AG09319 (cell line): ENCODE measurements at places on chromosomes 7 and 10.

DNA sequence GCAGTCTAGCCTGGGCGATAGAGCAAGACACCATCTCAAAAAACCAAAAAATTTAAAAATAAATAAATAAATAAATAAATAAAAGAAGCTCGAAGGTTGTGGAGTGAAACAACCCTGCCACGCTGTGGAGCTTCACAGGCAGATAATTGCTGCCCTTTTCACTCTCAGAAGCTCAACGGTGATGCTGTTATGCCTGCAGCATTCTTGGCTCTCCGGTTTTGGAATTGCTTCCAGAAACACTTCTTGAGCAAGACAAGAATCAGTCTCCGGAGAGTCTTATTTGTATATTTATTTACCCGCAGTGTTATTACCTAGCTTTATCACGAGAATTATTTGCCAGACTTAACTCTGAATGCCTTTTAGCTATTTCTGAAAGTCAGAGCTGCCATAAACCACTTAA is 40.5 kb upstream of the UBE2H start:
- DNase-seq, result peak; percentile 32

DNA sequence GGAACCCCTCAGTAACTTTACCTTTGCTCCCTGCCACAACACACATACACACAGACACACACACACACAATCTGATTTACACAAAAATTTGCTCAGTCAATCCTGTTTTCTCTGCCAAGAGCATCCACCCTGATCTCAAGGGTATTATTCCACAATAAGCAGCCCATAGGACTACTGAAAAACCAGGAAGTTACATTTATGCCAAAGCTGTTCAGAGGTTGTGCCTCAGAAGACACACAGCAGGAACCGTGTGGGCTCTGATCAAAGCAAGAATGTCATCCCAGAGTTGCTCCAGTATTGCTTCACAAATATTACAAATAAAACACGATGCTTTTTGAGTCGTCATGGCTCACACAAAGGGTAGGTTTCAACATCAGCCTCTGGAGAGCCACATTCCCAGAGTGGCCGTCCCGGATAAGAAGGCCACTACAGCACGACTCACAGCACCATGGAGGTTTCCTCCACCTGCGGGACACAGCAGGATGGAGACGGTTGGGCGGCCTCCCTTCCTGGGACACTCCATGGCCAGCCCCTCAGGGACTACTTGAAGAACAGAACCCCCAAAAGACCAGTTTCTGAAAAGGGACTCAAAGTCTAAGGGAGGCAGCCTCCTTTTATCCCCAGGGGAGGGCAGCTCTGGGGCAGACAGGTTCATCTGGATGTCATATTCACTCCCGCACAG is 1.6 kb downstream of the AIFM2 start:
- DNase-seq, result peak; percentile 68

GRCh38 chr10:6586501-6586900 is 6.4 kb upstream of the PRKCQ start:
- no peak for DNase-seq

DNA sequence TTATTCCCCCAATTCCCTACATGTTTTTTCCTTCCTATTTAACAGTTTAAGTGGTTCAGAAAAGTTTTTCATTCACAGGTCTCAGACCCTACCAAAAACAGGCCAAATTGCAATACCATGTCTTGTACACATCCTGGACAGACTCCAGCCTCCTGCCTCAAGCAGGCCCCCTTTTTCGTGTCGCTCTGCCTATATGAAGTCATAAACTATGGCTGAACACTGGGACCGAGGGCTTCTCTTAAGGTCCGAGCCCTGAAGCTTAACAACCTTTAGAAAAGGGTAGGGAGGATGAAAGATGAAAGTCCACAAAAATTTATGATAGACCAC is 1.4 kb downstream of the FBXW4 start:
- peak; percentile 14 for DNase-seq

- DNase-seq, result no peak
Observed at GRCh38 chr10:53430127-53430891, 657.7 kb upstream of the MBL2 start.

GRCh38 chr7:1242256-1242605 is 9.6 kb downstream of the UNCX start:
- no peak for DNase-seq

DNA sequence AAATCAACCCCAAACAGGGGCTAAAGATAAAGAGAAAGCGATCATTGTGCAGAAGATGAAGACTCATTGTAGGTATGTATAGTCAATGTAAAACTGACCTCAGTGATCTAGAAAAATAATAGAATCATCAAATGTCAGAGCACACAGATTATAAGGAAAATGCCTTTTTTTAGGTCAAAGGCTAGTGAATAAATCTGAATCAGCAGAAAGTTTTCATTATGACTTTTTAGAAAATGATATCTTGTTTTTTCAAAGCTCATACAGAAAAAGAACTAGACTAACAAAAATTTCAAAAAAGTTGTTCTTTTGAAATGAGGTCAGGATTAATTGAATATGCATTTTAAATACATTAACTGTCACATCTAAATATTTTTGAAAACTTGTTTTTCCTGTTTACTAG is 60.2 kb upstream of the STEAP4 start:
- DNase-seq, result no peak

GRCh38 chr7:151806204-151806603 is 70.7 kb downstream of the PRKAG2 start:
- no peak for DNase-seq

DNA sequence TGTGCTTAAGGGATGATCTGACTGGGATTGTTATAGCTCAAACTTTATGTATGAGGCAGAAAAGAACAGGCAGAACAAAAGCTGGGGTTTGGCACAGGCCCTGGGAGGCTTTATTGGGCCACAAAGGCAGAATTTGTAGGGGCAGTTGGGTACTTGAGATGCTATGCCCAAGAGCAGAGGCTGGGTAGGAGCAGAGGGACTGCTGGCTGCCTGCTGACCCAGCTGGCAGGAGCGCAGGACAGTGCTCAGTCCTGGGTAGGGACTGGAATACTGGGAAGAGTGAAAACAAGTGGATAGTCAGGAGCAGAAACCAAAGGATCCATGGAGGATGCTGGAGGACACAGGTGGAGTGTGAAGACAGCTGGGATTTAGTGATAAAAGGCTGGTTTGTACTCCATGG is 75.7 kb downstream of the CCDC3 start:
- no peak for DNase-seq

DNA sequence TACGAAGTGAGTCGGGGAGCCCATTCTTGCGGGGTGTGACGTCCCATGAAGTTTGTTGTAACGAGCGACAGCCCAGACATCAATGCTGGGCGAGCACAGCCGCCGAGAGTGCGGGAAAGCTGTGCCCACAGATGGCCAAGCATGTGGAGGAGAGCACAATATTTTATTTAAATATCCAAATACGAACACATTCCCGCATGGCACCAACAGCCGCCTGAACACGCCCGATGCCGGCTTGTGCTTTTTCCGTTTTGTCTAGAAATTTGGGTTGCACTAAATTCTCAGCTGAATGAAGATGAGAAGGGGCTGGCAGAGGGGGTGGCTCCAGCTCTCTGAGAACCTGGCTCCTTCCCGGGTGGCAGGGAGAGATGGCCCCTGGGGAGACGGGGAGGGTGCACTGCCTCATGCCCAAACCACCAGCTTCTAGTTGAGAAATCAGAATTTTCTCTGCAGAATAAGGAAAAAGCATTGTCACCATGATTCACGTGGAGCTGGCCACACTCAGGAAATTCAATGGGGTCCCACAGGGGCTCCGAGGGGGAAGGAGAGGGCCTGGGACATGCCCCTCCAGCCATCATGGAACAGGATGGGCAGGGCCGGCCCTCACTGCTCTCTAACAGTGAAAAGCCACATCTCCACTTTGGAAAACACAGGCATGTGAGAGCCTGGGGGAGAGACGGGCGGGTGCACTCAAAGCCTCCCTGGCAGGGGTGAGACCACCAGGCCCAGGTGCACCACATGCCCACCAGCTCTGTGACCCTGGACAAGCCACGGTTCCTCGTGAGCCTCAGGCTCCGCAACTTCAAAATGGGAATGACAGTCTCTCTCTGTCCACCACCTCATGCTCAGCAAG is 48.3 kb downstream of the EBF3 start:
- no peak for DNase-seq

DNA sequence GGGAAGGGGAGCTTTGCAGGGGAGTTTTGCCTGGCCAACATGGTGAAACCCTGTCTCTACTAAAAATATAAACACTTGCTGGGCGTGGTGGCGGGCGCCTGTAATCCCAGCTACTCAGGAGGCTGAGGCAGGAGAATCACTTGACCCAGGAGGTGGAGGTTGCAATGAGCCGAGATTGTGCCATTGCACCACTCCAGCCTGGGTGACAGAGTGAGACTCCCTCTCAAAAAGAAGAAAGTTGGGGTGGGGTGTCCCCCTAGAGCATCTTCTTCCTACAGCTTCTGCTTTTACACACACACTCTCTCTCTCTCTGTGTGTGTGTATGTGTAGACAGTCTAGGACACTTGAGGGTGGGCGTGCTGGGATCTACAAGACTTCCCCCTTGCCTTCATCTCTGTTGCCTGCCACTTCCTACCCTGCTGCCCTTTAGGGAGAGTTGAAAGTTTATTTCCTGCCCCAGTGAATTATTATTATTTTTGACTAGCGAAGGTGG is 21.7 kb downstream of the PLAU start:
- no peak for DNase-seq

GRCh38 chr7:94529516-94529915 is 19.9 kb downstream of the CASD1 start:
- DNase-seq, result no peak

GRCh38 chr7:19407270-19407669 is 262.0 kb upstream of the FERD3L start:
- DNase-seq, result no peak

- DNase-seq, result no peak
Observed at GRCh38 chr10:71241114-71241829, 28.9 kb downstream of the UNC5B start.

DNA sequence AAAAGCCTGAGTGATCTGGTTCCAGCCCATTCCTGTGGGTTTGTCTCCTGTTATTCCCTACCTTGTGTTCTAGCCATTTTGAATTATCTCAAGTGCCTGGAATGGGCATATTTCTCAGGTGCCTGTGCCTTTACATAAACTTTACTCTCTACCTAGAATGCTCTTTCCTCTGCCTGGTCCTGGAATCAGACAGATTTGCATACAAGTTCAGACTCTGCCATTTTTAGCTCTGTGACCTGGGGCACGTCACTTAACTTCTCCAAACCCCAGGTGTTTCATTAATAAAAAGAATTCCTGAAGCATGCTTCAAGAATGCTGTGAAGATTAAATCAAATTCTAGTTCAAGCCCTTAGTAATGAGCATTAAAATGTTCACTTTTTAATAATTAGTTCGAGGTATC is 7.8 kb downstream of the DCLRE1A start:
- DNase-seq, result no peak

DNA sequence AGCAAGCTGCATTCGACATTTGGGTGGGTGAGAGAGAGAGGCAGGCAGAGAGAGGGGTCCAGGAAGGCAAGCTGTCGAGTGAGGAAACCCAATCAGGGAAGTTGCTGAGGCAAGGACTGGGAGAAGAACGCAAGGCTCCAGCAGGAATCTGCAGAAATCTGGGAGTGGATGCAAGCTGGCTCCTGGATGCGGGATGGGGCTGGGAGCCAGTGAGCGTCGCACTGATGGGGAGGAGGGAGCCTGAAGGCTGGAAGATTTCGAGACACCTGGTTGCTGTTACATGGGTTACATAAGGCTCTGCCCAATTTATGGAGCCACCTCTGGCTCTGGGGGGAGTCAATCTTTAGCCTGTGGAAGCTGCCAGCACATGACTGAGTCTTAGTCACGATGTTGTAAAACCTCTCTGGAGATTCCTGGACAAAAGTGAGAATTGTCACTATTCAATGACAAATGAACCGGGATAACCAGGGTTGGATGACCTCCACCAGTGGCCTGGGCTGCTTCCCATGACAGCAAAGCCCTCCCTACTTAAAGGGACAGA is 51.1 kb upstream of the ADRB1 start:
- no peak for DNase-seq

- DNase-seq, result no peak
Observed at GRCh38 chr10:123836418-123837145, 55.0 kb downstream of the CPXM2 start.

DNA sequence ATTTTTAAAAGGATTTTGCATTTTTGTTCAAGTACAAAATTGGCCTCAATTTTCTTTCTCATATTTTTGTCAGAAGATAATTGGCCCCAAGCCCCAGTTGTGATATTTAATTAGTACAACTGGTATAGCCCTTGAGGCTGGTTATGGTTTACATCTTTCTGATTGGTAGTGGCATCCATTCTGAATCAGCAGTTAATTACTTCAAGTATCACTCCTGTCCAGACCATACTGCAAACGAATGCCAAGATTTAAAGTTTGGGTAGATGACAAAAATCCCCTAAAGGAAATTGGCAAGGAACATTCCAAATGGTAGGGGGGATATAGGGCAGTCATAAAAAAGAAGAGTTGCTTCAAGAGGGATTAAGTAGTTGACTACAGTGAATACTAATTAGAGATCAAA is 23.1 kb downstream of the MYPN start:
- DNase-seq, result no peak

GRCh38 chr7:107501593-107501992 is 31.7 kb downstream of the GPR22 start:
- DNase-seq, result no peak

DNA sequence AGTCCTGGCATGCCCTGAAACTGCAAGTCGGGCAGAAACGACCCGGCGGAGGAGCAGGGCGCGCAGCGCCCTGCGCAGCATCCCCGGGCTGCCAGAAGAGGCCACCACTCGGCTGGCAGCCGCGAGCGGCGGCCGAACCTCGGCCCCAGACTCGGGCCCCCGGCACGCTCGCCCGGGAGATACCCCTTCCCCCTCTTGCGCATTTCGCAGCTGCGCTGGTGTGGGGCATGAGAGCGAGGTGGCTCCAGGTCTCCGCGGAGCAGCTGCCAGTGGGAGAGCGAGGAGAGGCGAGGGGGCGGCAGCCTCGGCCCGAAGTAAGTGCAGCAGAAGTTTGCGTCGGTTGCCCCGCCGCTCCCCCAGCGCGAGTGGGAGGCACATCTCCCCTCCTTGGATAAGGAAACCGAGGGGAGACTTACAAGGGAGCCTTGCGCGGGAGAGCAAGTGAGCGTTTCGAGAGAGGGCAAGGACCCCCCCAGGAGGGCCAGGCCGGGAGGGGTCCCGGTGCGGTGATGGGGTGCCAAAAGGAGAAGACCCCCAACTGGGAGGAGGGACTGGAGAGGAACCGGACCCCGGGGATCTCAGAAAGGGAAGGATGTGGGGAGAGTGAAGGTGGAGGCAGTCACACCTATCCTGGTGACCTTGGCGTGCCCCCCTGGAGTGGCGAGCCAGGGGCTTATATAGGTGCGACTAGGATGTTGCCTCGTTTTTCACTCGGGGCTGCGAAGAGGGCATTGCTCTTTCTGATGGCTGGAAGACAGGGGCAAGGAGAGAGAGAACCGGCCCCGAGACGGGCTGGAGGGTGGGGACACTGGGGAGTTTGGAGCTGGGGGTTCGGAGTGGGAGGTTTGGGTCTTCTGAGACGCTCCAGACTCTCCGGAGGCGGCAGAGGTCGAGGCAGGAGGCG is 256.3 kb downstream of the OTUD1 start:
- DNase-seq, result no peak

DNA sequence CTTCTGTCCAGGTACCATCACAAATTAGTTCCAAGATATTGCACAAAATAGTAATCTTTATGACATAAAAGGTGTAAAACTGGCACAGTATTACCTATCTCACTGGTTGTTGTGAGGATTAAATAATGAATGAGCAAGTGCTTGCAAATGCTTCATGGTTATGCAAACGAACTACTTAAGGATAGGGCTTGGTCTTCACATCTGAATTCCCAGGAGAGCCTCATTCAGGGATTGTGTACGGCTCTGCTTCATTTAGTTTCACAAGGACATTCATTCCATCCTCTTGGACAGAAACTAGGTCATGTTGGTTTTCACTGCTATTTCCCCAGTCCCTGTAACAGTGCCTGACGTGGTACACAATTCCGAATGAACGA is 12.1 kb downstream of the ABCA13 start:
- DNase-seq, result no peak

GRCh38 chr7:67625257-67625737 is 628.7 kb downstream of the TYW1 start:
- DNase-seq, result peak; percentile 2
